ENCODE measurements at places on chromosomes 12 and 14. TPM values are rescaled to one million over a fixed set of nuclear protein-coding genes. Genes with fewer than 3 reads are reported as not detected.

The TUBA1B gene
- total RNA-seq, result 1,696 TPM

The GPRC5D gene
- total RNA-seq, result not detected

The PRH2 gene
- total RNA-seq, result not detected

The KRT2 gene
- not detected for total RNA-seq

The PTPRR gene
- not detected for total RNA-seq

The LRP1-AS gene
- not detected for total RNA-seq

The KRT71 gene
- not detected for total RNA-seq

The RPL6 gene
- 1,848 TPM for total RNA-seq

All from activated CD4-positive, alpha-beta T cell treated with anti-CD3 and anti-CD28 coated beads, Interleukin-2, amount 10 ng/mL, durations not matched to agents 24 days and 14 days (primary cell).